ENCODE measurements at places on chromosomes 2 and 18.

GRCh38 chr2:100416397-100416934, 1.0 kb downstream of the CHST10 start:
- DNase-seq = no peak

- no peak for DNase-seq
Observed at GRCh38 chr2:27572439-27572838, 10.4 kb upstream of the ZNF512 start.

GRCh38 chr2:11945139-11946126, 199.0 kb downstream of the LPIN1 start:
- DNase-seq = no peak

GRCh38 chr2:68172990-68173700, 15.5 kb downstream of the PNO1 start:
- DNase-seq = no peak
